ENCODE measurements at places on chromosomes 1 and 21. TPM values are rescaled to one million over a fixed set of nuclear protein-coding genes. Genes with fewer than 3 reads are reported as not detected.

DNA sequence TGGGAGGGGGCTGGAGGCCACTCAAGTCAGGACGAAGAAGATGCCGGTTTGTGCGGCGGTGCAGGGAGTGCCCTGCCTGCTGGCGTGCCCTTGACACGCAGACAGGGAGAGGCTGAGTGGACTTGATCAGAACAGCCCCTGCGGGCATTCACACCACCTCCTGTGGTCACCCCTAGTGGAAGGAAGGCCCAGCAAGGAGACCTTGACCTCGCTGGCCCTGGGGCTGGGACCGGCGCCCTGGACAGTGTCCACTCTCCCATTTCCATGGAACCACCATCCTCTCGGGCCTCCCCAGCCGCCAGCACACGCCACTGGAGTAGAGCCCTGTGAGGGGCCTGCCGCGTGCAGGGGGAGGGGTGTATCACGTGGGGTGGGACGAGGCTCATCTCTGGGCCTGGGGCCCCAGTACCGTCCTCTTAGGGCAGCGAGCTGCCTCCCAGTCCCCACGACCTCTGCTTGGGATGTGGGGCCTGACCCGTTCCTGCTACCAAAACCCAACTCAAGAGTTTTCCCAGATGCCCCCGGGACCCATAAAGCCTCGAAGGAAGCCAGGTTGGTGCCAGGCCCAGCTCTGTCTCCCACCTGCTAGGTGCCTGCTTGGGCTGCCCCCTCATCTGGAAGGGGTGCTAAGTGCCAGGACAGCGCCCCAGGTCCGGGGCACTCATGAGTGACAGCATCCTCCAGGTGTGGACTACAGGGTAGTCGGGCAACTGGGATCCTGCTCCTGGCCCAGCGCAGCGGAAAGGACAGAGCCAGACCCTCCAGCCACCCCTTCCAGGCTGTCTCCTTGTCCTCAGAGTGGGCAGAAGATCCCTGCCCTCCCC is 62.8 kb downstream of the SLX9 start:
- H3K36me3 ChIP-seq, result no peaks in the 10 kb centered on the region
- H3K4me3 ChIP-seq, result no peak overlapping the region
- no peak for DNase-seq
- H3K27ac ChIP-seq, result peak overlapping the region; percentile 67
- peaks cover 2% of the 10 kb centered on the region for H3K27me3 ChIP-seq
- no peaks in the 10 kb centered on the region for H3K4me1 ChIP-seq

- H3K4me1 ChIP-seq, result no peaks in the 10 kb centered on the region
- no peaks in the 10 kb centered on the region for H3K27me3 ChIP-seq
- H3K27ac ChIP-seq, result no peak overlapping the region
- H3K4me3 ChIP-seq, result no peak overlapping the region
These were observed 97.9 kb upstream of the EDN2 start for GRCh38 chr1:41582351-41582750.

- H3K4me1 ChIP-seq, result no peaks in the 10 kb centered on the region
- no peak for DNase-seq
- no peaks in the 10 kb centered on the region for H3K36me3 ChIP-seq
- H3K27ac ChIP-seq, result no peak overlapping the region
- H3K27me3 ChIP-seq, result no peaks in the 10 kb centered on the region
These were observed 198.8 kb downstream of the AMY1C start for GRCh38 chr1:103948526-103948925.

RUNX3 gene
- 1.1 TPM for total RNA-seq

DNA sequence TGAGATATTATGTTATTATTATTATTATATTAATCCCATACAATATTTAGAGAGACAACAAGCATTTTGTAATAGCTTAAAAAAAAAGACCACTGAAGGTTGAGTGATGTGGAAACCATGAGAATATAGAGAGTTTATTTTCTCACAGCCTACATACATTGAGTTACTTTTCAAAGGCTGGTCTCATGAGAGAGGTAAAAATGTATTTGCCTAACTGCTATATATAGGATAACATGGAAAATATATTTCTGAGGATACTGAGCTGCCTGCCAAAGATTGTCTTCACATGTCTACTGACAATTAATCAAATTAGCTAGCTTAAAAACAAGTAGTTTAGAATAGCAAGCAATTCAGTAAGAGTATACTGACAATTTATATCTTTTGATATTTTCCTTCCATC is 192.2 kb upstream of the NRIP1 start:
- H3K4me3 ChIP-seq, result no peak overlapping the region
- no peaks in the 10 kb centered on the region for H3K36me3 ChIP-seq
- H3K27me3 ChIP-seq, result no peaks in the 10 kb centered on the region
- no peak for DNase-seq
- no peak overlapping the region for H3K27ac ChIP-seq
- H3K4me1 ChIP-seq, result no peaks in the 10 kb centered on the region

ARHGEF16 gene
- 51.0 TPM for total RNA-seq

GRCh38 chr21:33403128-33403785 is at the start of gene IFNGR2:
TSS of gene IFNGR2 (plus strand) at chr21:33403413. CDS start at chr21:33403544, 131 bp downstream.
- peak within 1 kb of the TSS; percentile 95 for H3K27ac ChIP-seq
- no peaks in the 10 kb centered on the region for H3K36me3 ChIP-seq
- DNase-seq, result peak; percentile 43
- H3K4me3 ChIP-seq, result peak within 1 kb of the TSS; percentile 86
- no peaks in the 10 kb centered on the region for H3K27me3 ChIP-seq

GRCh38 chr1:818618-819291 is 105.0 kb upstream of the SAMD11 start:
- H3K4me1 ChIP-seq, result peaks cover 13% of the 10 kb centered on the region
- peak; percentile 30 for DNase-seq
- H3K36me3 ChIP-seq, result no peaks in the 10 kb centered on the region
- no peaks in the 10 kb centered on the region for H3K27me3 ChIP-seq

TSHB gene
- not detected for total RNA-seq

AMY1C gene
- not detected for total RNA-seq

DNA sequence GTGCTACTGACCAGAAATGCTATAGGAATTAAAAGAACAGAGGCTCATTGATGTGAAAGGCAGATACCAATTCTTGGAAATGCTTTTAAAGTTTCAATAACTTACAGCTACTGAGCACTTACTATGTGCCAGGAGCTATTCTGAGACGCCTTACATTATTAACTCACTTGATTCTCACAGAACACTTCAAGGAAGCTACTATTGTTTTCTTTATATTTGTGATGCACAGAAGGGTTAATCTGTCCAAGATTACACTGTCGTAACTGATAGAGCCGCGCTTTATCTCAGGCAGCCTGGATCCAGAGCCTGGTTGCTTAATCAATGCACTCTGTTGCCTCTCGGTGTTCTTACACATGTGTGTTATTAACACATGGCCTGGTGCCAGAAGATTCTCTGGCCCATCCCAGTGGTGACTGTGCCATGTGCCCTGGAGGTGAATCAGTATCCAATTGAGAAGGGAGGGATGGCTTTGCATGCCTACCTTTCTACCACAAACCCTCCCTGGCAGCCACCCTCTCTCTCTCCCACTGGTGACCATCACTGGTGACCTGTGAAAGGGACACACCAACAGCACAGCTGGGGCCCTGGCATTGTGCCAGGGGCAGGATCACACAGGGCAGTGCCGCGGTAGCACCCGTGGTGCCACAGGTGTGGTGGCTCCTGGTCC is 8.8 kb downstream of the FMO1 start:
- peaks cover 4% of the 10 kb centered on the region for H3K27me3 ChIP-seq
- no peak overlapping the region for H3K4me3 ChIP-seq
- no peaks in the 10 kb centered on the region for H3K36me3 ChIP-seq
- peak; percentile 52 for DNase-seq
- peak overlapping the region; percentile 40 for H3K27ac ChIP-seq

MYBPHL gene
- not detected for total RNA-seq

DNA sequence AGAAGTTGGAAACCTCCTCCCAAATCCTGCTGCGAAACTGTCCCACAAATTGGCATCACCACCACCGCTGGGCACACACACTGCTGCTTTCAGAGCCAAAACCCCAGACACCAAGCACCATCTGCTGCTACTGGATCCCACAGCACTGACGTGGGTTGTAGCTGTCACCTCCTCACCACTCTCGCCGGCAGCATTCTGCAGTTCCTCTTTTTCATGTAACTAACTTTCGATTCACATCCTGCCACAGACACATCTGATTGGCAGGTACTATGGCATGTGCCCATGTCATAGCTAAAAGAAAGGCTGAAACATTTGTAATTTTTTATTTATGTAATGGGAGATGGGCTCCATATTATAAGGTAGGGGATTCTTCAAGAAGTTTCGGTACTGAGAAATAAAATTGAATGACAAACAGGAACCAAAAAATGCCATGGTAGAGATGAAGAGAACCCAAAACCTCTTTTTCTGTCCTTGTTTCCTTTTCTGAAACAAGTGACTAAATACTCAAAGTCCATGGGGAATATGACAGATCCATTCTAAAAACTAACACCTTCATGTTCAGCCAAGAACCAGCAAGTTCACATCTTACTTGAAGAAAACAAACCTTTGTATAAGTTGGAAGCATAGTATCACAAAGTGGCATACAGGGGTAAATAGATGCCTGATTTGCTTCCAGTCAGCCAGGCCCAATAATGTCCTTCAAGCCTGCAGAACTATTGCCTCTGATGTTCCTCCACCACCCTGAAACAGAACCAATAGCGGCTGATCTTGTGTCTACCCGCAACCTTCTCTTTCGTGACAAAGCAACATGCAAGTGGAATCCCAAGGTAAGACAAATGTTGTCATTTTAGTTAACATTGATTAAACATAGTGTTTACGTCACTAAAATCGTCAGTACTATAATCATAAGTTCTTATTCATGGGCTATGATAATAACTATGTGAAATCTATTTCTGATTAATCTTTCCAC is 26.6 kb upstream of the RGS13 start:
- H3K27ac ChIP-seq, result no peak overlapping the region
- no peak overlapping the region for H3K4me3 ChIP-seq
- H3K4me1 ChIP-seq, result no peaks in the 10 kb centered on the region
- DNase-seq, result peak; percentile 60

GRCh38 chr1:162388083-162388594 is 6.6 kb downstream of the C1orf226 start:
- H3K36me3 ChIP-seq, result peaks cover 11% of the 10 kb centered on the region
- H3K27ac ChIP-seq, result no peak overlapping the region
- H3K27me3 ChIP-seq, result no peaks in the 10 kb centered on the region
- DNase-seq, result no peak

- no peak overlapping the region for H3K4me3 ChIP-seq
- no peak for DNase-seq
- peaks cover 7% of the 10 kb centered on the region for H3K4me1 ChIP-seq
- no peaks in the 10 kb centered on the region for H3K36me3 ChIP-seq
These were observed 25.1 kb upstream of the CSF1 start for GRCh38 chr1:109885589-109885988.

DNA sequence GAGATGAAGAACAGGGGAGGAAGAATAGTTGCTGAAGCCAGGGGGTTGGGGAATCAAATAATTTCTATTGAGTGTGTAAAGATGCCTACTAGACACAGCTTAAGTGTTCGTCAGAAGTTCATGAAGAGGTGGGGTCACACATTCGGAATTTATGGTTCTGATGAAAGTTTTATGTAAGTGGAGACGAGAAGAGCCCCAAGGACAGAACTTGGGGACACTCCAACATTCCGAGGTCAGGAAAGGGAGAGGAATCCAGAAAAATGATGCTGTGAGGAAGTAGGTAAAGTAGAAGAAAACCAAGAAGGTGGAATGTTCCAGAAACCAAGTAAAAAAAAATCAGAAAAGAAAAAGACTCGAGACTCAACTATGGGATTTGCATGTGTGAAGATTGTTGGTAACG is 272.5 kb downstream of the SIPA1L2 start:
- DNase-seq, result no peak
- H3K4me3 ChIP-seq, result no peak overlapping the region
- peaks cover 3% of the 10 kb centered on the region for H3K4me1 ChIP-seq
- H3K27me3 ChIP-seq, result no peaks in the 10 kb centered on the region
- no peaks in the 10 kb centered on the region for H3K36me3 ChIP-seq

- H3K4me3 ChIP-seq, result no peak overlapping the region
- H3K27ac ChIP-seq, result no peak overlapping the region
- DNase-seq, result no peak
- no peaks in the 10 kb centered on the region for H3K36me3 ChIP-seq
- H3K27me3 ChIP-seq, result no peaks in the 10 kb centered on the region
- H3K4me1 ChIP-seq, result no peaks in the 10 kb centered on the region
These were observed 69.7 kb upstream of the SPAG17 start for GRCh38 chr1:118254491-118255425.

S100A16 gene
- 8.9 TPM for total RNA-seq

GRCh38 chr1:6157132-6157527 is 23.0 kb downstream of the CHD5 start:
- no peak for DNase-seq
- no peaks in the 10 kb centered on the region for H3K4me1 ChIP-seq
- H3K27me3 ChIP-seq, result peaks cover 8% of the 10 kb centered on the region
- H3K4me3 ChIP-seq, result no peak overlapping the region

CSF1 gene
- total RNA-seq, result 82.3 TPM

SPRR2E gene
- not detected for total RNA-seq

DNA sequence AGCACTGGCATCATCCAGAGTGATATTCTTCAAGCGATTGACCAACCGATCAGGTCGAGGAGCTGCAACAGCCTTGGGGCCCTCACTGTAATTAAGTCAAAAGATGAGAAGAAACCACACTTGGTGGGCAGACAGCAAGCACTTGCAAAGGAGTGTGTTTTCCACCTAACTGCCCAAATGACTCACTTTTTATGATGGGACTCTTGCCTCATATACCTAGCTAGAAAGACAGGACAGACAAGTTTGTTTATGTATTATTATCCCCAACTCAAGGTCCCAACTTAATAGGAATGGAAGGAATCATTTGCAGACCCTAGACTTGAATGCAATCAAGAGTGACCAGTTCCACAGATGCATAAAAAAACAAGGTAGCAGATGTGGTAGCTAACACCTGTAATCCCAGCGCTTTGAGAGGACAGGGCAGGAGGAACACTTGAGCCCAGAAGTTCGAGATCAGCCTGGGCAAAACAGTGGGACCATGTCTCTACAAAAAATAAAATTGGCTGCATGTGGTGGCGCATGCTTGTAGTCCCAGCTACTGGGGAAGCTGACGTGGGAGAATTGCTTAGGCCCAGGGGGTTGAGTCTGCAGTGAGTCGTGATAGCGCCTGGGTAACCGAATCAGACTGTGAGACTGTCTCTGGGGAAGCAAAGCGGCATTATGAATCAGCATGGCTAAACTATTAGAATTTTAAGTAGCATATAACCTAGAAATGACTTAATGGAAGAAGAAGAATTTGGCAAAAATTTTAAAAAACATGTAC is 2.3 kb upstream of the NRAS start:
- no peak overlapping the region for H3K27ac ChIP-seq
- H3K27me3 ChIP-seq, result no peaks in the 10 kb centered on the region
- H3K4me3 ChIP-seq, result no peak overlapping the region
- DNase-seq, result no peak

DNA sequence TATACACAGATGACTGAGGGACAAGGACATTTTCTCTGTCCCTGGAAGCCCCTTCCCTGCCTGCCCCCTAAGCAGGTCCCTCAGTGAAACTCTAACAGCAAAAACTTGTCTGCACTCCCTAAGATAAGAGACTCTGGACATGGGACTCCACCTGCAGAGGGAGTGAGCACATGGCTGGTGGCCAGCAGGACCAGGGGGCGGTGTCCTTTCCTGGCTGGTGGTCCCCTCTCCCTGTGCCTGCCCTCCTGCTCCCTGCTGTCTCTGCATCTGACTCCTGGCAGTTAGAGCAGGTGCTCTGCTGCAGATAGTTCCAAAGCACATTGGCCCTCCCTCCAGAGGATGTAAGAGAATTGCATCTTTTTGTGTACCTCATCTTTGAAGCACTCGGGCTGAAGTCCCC is 215.5 kb downstream of the GRIK3 start:
- H3K27ac ChIP-seq, result no peak overlapping the region
- no peaks in the 10 kb centered on the region for H3K4me1 ChIP-seq
- no peak overlapping the region for H3K4me3 ChIP-seq
- H3K36me3 ChIP-seq, result no peaks in the 10 kb centered on the region

GRCh38 chr1:167555971-167556714 is 2.6 kb upstream of the CREG1 start:
- H3K27me3 ChIP-seq, result no peaks in the 10 kb centered on the region
- peak; percentile 85 for DNase-seq
- H3K36me3 ChIP-seq, result no peaks in the 10 kb centered on the region
- H3K4me1 ChIP-seq, result peaks cover 21% of the 10 kb centered on the region
- H3K27ac ChIP-seq, result no peak overlapping the region

All from stomach (tissue), 19 donors.